Activated CD8-positive, alpha-beta memory T cell treated with anti-CD3 and anti-CD28 coated beads, Interleukin-2, amount 50 U/mL, for 48 hours (primary cell): ENCODE measurements at places on chromosomes 5 and 9.

DNA sequence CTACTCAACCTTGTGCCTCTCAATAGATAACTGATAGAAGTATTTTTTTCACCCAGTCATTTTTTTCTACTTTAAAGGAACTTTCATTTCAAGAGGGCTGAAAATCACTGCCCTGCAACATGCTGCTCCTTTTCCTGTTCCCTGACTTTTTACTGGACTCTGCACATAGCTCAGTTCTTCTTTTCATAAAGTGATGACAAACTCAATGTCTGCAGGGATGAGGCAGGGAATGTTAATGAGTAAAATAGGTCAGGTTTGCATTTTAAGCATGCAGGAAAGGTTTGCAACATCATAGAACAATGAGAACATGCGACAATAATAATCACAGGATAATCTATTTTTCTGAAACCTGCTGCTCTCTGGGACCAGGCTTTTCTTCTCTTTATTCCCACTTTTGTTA is 172.2 kb upstream of the SGCD start:
- DNase-seq = no peak

- DNase-seq = no peak
Observed at GRCh38 chr5:9712506-9712905, 82.4 kb upstream of the TAS2R1 start.

GRCh38 chr9:14301006-14301405 is 12.9 kb downstream of the NFIB start:
- no peak for DNase-seq

DNA sequence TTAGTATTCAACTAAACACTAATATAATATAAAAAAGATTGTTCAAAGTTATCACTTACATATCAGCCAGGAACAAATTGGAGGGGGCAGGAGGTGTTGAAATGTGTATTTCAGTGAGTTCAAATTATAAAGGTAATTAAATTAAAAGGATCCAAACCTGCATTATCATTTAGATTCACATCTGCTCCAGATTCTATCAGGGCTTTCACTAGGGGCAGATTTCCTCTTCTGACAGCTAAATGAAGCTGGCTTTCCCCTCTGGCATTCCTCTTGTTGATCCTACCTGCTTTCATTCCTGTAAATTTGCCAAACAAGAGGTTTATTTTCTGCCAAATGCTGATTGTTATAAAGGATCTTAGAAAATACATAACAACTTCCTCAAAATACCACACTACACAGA is 86.3 kb upstream of the GCNT4 start:
- DNase-seq = no peak

GRCh38 chr9:107976767-107977166 is 487.2 kb upstream of the KLF4 start:
- no peak for DNase-seq

- no peak for DNase-seq
Observed at GRCh38 chr9:101966691-101967090, 228.2 kb upstream of the GRIN3A start.

- no peak for DNase-seq
Observed at GRCh38 chr5:112467485-112467884, 48.4 kb upstream of the EPB41L4A start.

DNA sequence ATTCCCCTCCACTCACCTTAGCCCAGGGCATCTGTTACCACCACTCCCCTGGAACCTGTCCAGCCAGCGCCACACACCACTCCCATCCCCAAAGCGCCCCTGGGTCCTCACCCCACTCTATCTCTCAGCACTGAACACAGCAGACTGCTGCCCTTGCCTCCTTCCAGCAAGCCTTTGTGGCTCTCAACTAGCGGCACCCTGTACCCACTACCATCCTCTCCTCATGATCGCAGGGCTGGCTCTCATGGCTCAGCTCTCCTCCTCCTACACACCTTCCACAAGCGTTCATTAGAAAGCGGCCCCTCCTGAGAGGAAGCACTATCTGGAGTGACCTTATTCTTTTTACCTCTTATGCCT is 13.3 kb upstream of the BASP1 start:
- no peak for DNase-seq

GRCh38 chr5:95878417-95879323 is 56.1 kb upstream of the GLRX start:
- no peak for DNase-seq

DNA sequence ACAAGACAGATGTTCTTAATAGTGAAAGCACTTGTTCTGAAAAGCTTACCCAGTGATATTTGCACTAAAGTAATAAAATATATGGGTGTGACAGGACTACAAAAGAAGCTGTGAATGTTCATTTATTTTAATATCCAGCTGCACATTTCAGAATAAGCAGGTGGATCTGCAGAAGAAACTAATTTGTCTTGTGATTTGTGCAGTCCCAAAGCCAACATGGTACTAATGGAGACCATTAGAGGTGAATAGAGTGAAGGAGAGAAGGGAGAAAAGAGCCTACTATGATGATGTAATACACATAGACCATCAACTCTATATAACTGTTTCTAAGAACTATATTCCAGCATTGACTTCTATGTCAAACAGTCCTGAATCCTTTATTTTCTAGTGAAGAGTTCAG is 362.8 kb downstream of the ISL1 start:
- DNase-seq = no peak

DNA sequence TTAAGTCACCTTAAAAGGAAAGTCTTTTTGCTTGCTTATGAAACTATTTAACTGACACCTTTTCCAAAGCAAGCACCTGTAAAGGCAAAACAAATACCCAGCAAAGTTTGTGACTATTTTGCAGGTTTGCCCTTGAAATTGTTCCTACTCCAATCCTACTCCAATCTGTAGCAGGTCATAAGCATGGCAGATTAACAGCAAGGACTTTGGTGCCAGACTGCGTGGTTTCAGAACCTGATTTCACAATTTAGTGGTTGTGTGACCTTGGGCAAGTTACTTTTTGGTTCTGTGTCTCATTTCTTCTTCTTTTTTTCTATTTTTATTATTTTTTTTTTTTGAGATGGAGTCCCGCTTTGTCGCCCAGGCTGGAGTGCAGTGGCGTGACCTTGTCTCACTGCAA is 282.1 kb downstream of the RFX3 start:
- DNase-seq = no peak

DNA sequence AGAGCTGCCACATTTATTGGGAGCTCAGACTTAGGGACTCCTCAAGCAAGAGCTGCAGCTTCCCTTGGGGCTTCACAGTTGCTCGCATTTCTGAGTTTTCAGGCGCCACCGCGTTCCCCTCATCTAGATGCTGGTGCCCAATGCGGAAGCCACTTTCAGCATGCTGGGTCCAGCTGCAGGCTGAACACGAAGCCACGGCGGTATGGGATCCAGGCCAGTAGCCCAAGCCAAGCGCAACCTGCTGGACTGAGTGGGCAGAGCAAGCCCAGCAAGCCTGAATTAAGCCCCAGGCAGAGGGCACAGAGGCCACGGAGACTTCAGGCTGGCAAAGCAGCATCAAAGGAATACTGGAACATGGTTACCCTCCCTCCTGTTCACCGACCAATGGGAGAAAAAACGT is 391.5 kb downstream of the HTR1A start:
- no peak for DNase-seq

GRCh38 chr9:121778252-121779225 is 127.1 kb downstream of the DAB2IP start:
- DNase-seq = no peak

DNA sequence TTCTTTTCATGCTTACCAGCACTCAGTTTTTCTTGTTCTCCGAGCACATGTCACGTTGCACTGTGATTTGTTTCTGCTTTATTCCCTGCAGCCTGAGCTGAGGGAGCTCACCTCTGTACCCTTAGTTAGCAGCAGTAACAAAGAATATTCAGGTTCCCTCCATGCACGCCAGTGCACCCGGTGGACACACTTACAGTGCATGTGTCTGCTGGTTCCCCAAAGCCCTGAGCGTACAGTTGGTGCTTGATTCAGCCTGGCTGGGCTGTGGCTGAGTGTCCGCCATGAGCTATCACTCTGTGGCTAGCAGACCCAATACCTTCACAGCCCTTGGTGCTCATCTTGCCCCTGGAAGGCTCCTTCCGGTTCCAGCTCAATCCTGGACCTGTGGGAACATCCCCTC is 93.5 kb downstream of the MVB12B start:
- peak; percentile 38 for DNase-seq

GRCh38 chr9:87722393-87723088 is 3.4 kb upstream of the CTSL start:
- no peak for DNase-seq

- DNase-seq = no peak
Observed at GRCh38 chr5:116834796-116835515, 260.3 kb upstream of the SEMA6A start.

GRCh38 chr5:98581112-98581997 is 192.1 kb upstream of the RGMB start:
- no peak for DNase-seq

DNA sequence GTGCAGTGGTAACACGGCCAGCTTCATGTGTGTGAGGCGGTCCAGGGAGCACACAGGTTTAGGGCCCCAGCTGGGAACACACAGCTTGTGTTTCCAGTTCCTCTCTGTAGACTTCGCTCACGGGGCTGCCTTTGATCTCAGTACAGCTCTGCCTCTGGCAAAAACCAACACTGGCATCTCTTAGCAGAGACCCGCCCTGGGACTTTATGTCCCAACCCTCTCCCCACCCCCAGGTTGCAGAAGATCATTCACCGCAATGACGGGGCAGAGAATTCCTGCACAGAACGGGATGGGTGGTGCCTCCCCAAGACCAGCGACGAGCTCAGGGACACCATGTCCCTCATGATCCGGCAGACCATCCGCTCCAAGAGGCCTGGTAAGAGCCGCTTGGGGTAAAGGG is 5.2 kb upstream of the CEL start:
- DNase-seq = no peak

DNA sequence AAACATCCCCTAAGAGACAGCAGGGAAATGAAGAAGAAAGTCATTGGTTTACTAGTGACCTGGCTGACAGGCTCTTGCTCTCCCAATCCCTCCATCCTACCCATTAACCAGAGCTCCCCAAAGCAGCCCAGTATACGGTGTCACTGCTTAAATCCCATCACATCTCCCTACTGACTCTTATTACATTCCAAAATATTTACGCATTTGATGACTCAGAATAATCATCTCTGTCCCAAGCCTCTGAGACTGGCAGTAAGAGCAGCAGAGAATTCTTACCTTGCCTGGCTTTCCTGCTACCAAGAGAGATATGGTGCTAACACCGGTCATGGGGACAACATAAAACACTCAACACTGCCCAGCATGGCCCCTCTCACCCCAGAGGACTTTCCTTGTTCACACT is 20.2 kb upstream of the WHRN start:
- no peak for DNase-seq

DNA sequence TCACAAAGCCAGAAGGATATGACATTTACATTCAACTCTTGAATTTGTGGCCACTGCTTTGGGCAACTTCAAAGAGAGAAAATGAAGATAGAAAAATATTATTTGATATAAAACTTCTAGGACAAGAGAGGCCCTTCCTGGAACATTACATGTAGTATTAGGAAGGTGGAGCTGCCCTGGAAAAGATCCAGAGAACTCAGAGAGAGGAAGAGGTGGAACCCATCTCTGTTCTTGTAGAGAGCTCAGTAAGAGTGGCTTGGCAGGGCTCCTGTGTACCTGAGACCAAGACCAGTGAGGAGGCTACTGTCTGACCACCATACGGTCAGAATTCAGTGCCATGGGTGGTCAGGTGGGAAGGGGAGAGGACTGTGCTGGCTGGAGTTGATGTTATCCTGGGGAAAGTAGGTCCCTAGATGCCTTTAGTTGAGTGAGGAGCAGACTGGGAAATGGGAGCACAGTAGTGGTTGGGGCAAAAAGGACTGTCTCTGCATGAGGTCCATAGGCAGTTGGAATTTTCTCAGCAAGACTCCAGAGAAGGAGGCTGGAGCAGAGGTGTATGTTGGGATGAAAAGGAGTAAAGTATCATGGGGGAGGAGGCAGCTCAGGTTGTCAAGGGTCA is 7.6 kb downstream of the TGFBI start:
- DNase-seq = no peak
